ENCODE measurements at places on chromosomes 1 and 21. TPM values are rescaled to one million over a fixed set of nuclear protein-coding genes. Genes with fewer than 3 reads are reported as not detected.

The DLGAP3 gene
- not detected for total RNA-seq

The MMEL1 gene
- total RNA-seq, result 2.6 TPM

The CLCA4 gene
- 38.1 TPM for total RNA-seq

The SH2D1B gene
- 0.37 TPM for total RNA-seq

The PPP1R12B gene
- total RNA-seq, result 352 TPM

The AMY2B gene
- total RNA-seq, result 51.0 TPM

Data from urinary bladder (tissue), 4 donors.